ENCODE measurements at places on chromosomes 6 and 20. TPM values are rescaled to one million over a fixed set of nuclear protein-coding genes. Genes with fewer than 3 reads are reported as not detected.
A peak's percentile ranks its signal among the peaks of the same experiment; 100 is the strongest.

Gene TP53TG5
- not detected for total RNA-seq

Gene ADA
- total RNA-seq: 79.0 TPM

Gene YTHDF1
- 36.1 TPM for total RNA-seq

Gene MYL9
- total RNA-seq: 1.1 TPM

Gene VWA7
- total RNA-seq: 12.2 TPM

Gene FGD2
- 4.7 TPM for total RNA-seq

Gene PEX7
- 4.8 TPM for total RNA-seq

DNA sequence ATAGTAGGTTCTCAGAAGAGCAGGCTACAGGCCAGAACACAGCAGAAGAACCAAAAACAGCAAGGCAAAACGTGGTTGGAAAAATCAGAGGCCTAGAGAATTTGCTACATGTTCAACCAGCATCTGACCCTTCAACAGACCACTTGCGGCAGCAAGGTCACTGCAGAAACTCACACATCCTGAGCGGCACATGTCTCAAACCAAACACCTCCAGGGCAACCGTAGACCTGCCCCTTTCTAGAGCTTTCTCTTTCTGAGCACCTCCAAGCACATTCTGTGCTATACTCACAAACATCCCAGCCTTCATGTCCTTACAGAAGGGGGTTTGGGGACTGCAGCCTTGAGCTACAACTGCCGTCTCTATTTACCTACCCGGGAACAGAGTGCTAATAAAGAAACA, 52.6 kb downstream of the GFOD1 start:
- peak overlapping the region; percentile 16 for H3K27ac ChIP-seq
- no peak for DNase-seq
- no peak overlapping the region for H3K4me3 ChIP-seq
- no peaks in the 10 kb centered on the region for H3K27me3 ChIP-seq

DNA sequence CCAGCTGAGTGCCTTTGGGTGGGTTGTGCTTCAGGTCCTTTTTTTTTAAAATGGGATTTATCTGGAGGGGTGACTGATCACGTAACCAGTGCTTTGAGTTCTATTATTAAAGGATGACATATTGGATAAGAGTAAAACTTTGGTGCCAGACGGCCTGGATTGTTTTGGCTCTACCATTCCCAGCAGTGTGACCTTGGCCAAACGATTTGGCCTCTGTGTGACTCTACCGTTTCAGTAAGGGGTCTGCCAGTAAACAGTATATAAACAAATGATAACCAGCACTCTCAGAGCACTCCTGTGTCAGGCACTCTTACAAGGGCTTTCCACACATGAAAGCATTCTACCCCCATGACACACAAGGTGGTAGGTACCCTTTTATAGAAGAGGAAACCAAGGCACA, 8.7 kb downstream of the SCRT2 start:
- no peak for DNase-seq
- H3K4me3 ChIP-seq: no peak overlapping the region
- H3K27me3 ChIP-seq: peaks cover 44% of the 10 kb centered on the region
- H3K4me1 ChIP-seq: peaks cover 10% of the 10 kb centered on the region
- no peaks in the 10 kb centered on the region for H3K36me3 ChIP-seq
- H3K27ac ChIP-seq: no peak overlapping the region

GRCh38 chr6:79157961-79158644, 76.4 kb downstream of the HMGN3 start:
- H3K36me3 ChIP-seq: no peaks in the 10 kb centered on the region
- no peak for DNase-seq
- H3K4me3 ChIP-seq: no peak overlapping the region

DNA sequence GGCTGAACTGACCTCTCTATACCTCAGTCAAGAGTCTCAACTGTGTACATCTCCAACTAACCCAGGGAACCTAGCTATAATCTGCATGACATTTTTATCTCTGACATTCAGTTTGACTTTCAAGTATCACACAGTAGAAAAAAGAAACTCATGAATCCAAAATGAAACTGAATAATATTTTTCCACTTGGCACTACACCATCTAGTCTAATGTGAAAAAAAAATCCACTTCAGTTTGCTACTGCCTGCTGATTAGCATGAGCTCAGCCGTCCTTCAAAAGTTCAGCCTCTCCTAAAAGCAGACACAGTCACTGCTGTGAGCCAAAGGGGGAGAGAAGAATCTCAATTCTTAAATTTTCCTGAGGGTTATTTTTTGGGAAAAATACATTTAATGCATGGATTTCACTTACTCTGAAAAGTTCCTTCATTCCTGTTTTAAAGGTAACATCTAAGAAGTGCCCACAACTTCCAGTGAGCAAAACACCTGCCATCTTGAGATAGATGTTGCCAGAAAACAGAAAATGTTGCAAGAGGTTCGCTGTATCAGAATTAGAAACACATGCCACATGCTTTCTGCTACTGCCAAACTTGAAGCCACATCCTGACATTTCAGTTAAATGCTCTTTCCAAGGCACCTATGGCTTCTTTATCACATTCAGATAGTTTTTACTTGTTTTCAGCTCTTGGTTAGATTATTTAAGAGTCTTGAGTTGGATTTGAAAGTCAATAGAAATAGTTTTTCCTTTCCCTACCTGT, 95.4 kb downstream of the MKKS start:
- H3K4me3 ChIP-seq: no peak overlapping the region
- no peak for DNase-seq
- H3K27ac ChIP-seq: no peak overlapping the region
- peaks cover 6% of the 10 kb centered on the region for H3K4me1 ChIP-seq
- H3K36me3 ChIP-seq: peaks cover 3% of the 10 kb centered on the region

DNA sequence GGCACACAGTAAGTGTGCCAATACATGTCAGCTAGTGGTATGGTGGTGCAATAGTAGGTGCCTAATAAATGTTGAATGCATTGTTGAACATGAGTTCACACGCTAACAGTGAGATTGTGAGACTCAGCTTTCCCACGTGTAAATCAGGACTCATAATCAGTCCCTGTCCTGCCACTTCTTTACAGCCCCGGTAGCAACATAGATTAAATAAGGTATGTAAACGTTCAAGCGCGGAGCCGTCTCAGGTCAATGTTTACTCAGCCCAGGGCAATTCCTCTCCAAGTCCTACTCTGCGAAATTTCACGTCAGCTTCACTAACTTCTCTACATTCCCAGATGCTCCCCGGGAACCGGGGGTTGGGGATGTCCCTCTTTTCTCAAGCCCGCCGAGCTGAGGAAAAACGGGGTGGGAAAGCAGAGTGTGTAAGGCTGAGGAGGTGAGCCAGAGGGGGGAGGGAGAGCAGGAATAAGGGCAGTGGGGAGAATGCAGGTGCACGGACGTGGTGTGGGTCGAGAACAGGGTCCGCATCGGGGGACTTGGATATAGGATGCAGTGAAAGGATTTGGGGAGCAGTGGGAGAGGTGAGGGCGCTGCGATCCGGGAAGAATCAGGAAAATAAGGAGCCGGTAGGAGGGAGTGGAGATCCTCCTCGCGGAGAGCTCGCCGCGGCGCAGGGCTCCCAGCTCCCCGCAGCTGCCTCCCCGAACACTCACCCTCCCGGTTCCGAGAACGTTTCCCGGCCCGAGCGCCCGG, 544 bp upstream of the TP53INP2 start:
- no peak for DNase-seq
- H3K36me3 ChIP-seq: no peaks in the 10 kb centered on the region
- peak overlapping the region; percentile 91 for H3K4me3 ChIP-seq
- peaks cover 13% of the 10 kb centered on the region for H3K27me3 ChIP-seq

DNA sequence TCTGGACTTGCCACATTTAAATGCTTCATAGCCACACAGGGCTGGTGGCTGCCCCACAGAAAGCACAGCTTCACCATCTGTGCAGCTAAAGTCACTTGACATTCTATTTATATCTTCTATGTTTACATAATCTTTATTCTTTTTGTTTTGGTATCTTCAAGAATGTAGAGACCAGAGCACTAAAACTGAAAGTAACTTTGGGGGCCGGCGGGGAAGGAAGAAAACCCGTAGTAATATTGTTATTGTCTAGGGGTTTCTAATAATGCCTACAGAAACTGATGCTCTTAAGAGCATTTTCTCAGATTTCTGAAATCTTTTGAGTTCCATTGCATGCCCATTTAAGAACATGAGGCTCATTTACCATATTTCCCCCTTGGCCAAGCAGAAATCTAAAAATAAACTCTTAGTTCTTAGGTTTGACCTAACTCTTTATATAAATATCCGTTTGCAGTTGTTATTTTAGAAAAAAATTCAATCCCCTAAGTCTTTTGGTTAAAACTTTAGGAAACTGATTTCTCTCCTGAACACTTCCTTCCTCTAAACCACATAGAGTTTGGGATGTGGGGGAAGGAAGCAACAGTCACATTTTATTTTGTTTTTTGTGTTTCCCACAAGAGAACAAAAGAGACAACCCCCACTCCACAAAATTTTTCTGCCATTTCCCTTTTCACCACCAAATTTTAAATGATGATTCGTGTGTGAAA, 207.6 kb downstream of the OGFRL1 start:
- no peaks in the 10 kb centered on the region for H3K36me3 ChIP-seq
- H3K4me1 ChIP-seq: no peaks in the 10 kb centered on the region
- peaks cover 4% of the 10 kb centered on the region for H3K27me3 ChIP-seq
- no peak overlapping the region for H3K4me3 ChIP-seq
- no peak overlapping the region for H3K27ac ChIP-seq
- DNase-seq: no peak

DNA sequence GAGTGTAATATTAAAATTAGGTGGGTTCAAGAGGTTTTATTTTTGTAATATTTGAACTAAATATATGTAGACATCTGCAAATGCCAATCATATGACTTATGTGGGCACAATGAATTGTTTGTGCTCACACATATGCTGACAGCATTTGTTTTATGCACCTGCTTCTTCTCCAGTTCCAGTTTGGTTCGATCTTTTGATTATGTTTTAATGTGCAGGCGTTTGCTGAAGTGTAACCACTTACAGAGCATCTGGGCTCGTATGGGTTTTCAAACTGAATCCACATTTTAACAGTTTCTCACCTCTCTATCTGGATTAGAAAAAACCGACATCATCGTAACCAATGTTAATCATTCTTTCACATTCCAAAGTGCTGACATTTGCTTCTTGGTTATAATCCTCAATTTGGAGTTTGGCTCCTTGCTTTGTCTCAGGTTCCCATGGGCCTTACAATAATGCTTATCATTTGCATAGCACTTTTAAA, 129.1 kb upstream of the SPACA1 start:
- no peak overlapping the region for H3K27ac ChIP-seq
- peaks cover 21% of the 10 kb centered on the region for H3K4me1 ChIP-seq
- peaks cover 9% of the 10 kb centered on the region for H3K27me3 ChIP-seq
- no peaks in the 10 kb centered on the region for H3K36me3 ChIP-seq
- no peak overlapping the region for H3K4me3 ChIP-seq

- no peak overlapping the region for H3K4me3 ChIP-seq
- H3K27me3 ChIP-seq: no peaks in the 10 kb centered on the region
- DNase-seq: no peak
- peaks cover 42% of the 10 kb centered on the region for H3K4me1 ChIP-seq
These were observed 5.9 kb downstream of the PTPRA start for GRCh38 chr20:2879146-2879545.

GRCh38 chr20:57783956-57784837, 74.4 kb upstream of the PMEPA1 start:
- no peak for DNase-seq
- peaks cover 5% of the 10 kb centered on the region for H3K27me3 ChIP-seq
- no peaks in the 10 kb centered on the region for H3K36me3 ChIP-seq
- no peaks in the 10 kb centered on the region for H3K4me1 ChIP-seq

- H3K4me1 ChIP-seq: no peaks in the 10 kb centered on the region
- no peaks in the 10 kb centered on the region for H3K36me3 ChIP-seq
- no peak for DNase-seq
- no peak overlapping the region for H3K4me3 ChIP-seq
- no peak overlapping the region for H3K27ac ChIP-seq
These were observed 257.8 kb downstream of the BTBD3 start for GRCh38 chr20:12175538-12175937.

GRCh38 chr6:163501026-163501425, 86.5 kb downstream of the QKI start:
- H3K27me3 ChIP-seq: no peaks in the 10 kb centered on the region
- no peaks in the 10 kb centered on the region for H3K4me1 ChIP-seq
- H3K27ac ChIP-seq: no peak overlapping the region
- H3K4me3 ChIP-seq: no peak overlapping the region

DNA sequence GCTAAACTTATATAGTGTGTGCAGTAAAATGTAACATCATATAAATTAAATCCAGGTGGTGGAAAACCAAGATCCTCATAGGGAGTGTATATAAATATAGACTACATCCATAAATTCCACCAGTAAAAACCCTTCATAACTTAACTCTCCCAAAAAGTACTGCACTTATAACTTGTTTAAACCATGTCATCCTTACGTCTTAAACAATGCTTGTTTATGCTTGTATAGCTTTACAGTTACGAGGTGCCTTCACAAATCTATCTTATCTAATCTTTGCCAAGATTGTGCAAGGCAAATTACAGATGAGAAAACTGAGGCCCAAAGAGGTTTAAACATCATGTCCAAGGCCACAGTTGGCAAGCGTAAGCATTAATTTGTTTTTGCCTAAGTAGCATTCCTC, 71.3 kb downstream of the BCAS1 start:
- H3K4me3 ChIP-seq: no peak overlapping the region
- no peaks in the 10 kb centered on the region for H3K4me1 ChIP-seq
- peaks cover 12% of the 10 kb centered on the region for H3K27me3 ChIP-seq
- DNase-seq: no peak
- H3K36me3 ChIP-seq: no peaks in the 10 kb centered on the region

- DNase-seq: no peak
- peaks cover 9% of the 10 kb centered on the region for H3K4me1 ChIP-seq
- no peaks in the 10 kb centered on the region for H3K36me3 ChIP-seq
- H3K27me3 ChIP-seq: no peaks in the 10 kb centered on the region
- H3K4me3 ChIP-seq: no peak within 1 kb of the TSS
- H3K27ac ChIP-seq: no peak within 1 kb of the TSS
These were observed at the start of gene SPTLC3 for GRCh38 chr20:13008761-13009681. SPTLC3 (plus strand) TSS chr20:13008972; CDS start chr20:13009268, 296 bp downstream.

GRCh38 chr6:135268263-135268662, 87.2 kb downstream of the MYB start:
- no peak overlapping the region for H3K4me3 ChIP-seq
- no peaks in the 10 kb centered on the region for H3K36me3 ChIP-seq
- no peak overlapping the region for H3K27ac ChIP-seq
- no peak for DNase-seq
- no peaks in the 10 kb centered on the region for H3K4me1 ChIP-seq

GRCh38 chr20:40291493-40292135, 397.4 kb downstream of the MAFB start:
- no peak for DNase-seq
- H3K4me3 ChIP-seq: no peak overlapping the region
- no peaks in the 10 kb centered on the region for H3K36me3 ChIP-seq
- no peak overlapping the region for H3K27ac ChIP-seq

- peaks cover 19% of the 10 kb centered on the region for H3K36me3 ChIP-seq
- peak; percentile 77 for DNase-seq
- H3K27ac ChIP-seq: no peak overlapping the region
- no peak overlapping the region for H3K4me3 ChIP-seq
- H3K4me1 ChIP-seq: peaks cover 15% of the 10 kb centered on the region
These were observed 71.4 kb upstream of the TULP1 start for GRCh38 chr6:35583893-35584688.

DNA sequence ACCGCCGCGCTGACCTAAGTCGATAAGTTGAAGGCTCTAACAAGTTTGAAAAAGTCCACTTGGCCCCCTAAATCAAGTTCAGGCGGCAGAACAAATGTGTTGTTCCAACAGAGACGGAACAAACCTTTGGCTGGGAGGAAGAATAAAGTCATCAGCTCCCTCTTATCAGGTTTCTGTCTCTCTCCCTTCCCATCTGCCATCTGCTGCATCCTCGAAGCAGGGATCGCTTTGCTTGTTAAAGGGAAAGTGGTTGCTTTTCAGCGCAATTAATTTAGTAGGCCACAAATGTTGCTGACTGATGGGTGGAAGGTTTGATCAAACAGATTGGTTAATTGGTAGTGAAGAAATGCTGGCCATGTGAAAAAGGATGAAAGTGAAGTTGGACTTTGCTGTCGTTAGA, 64.3 kb downstream of the CDH4 start:
- no peak overlapping the region for H3K27ac ChIP-seq
- no peaks in the 10 kb centered on the region for H3K36me3 ChIP-seq
- no peak for DNase-seq
- no peak overlapping the region for H3K4me3 ChIP-seq
- H3K27me3 ChIP-seq: no peaks in the 10 kb centered on the region

Data from activated CD4-positive, alpha-beta memory T cell treated with anti-CD3 and anti-CD28 coated beads, Interleukin-2, amount 10 ng/mL, durations not matched to agents 7 days and 5 days (primary cell).